ENCODE measurements at places on chromosomes 6 and 20. TPM values are rescaled to one million over a fixed set of nuclear protein-coding genes. Genes with fewer than 3 reads are reported as not detected.

GRCh38 chr20:59820204-59821041, 113.0 kb downstream of the SYCP2 start:
- no peak for DNase-seq

DNA sequence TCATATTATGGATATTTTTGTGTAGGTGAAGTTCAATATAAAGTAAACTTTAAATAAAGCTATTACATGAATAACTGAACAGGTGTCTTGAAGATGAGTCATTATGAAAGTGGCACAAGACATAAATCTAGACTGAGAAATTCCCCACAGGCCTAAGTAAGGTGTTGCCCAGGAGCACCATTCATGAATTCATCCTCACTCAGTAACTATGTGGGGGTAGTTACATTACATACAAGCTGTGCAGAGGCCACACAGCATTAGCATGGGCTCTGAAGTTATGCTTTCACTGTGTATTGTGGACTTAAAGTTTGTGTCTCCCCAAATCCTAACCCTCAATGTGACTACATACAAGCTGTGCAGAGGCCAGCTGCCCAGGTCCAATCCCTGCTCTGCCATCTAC, 65.9 kb downstream of the BCAS1 start:
- DNase-seq: no peak

DNA sequence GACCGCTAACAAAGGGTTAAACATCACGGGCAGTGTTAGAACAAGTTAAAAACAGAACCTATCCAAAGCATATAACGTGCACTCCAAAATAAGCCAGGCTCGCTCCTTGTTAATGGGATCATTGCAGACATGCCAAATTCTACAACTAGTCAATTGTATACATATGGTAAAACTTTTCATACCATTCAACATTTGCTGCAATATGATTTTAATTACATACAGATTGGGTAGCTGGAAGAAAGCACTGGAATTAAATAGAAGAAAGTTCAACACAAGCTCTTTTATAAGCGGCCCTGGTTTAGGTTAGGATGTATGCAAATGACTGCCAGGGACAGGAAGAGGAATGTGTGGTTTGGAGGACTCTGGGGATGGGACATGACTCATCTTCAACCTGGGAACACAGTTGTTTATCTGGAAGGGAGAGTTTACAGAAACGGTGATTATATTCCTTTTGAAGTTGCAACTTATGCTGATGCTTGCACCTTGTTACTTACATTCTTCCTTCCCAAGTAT, 62.5 kb upstream of the TIAM2 start:
- no peak for DNase-seq

DNA sequence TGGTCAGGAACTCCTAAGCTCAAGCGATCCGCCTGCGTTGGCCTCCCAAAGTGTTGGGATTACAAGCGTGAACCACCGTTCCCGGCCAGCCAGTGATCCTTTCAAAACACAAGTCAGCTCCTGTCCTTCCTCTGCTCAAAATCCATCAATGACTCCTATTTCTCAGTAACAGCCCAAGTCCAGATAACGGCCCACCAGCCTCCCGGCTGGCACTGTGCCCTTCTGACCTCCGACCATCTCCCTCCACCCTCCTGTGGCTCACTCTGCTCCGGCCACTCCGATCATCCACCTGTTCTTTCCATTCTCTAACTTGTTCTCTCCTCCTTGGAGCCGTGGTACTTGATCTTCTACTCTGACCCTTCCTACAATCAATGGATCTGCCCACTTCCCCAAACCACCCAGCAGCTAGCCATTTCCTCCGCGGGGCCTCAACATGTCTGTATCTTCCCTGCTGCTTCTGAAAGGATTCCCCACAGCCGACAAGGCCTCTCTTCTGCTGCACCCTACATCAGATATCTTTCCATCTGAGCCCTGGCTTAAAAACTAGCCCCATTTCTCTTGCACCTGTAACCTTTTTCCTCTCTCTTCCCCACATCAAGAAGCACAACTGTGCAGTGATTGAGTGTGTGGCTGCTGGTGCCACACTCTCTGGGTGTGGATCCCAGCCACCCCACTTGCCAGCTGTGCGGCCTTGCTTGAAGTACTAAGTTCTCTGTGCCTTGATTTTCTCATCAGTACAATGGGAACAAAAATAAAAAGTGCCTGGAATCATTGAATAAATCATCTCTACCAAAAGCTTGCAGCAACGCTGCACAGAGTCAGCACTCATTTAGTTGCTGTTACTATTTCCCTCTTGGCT, 6.1 kb upstream of the ZMYND8 start:
- DNase-seq: no peak

- no peak for DNase-seq
Observed at GRCh38 chr20:16293590-16293989, 279.7 kb downstream of the KIF16B start.

The STMN3 gene
- 6.7 TPM for total RNA-seq

The RPS10 gene
- 999 TPM for total RNA-seq

The ARID1B gene
- total RNA-seq: 71.8 TPM

The PI3 gene
- 86.8 TPM for total RNA-seq
